AG08396 (cell line): ENCODE measurements at places on chromosomes 7 and 10.

DNA sequence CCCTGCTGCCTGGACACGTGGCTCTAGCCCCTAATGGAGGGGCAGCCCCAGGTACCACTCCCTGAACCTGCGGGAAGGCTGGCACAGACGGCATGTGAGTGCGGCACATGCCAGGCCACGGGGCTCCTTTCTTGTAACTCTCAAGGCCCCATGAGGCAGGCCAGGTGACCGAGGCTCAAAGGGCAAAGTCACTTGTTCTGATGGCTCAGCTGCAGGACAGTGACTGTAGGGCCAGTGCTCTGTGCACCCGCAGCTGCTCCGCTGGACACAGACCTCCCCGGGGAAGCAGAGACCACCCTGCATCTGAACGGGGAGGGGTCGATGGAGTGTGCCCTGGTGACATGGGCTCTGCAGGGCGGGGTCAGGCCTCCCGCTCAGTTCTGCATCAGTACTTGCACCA, 55.3 kb downstream of the PTPRE start:
- DNase-seq: no peak

- no peak for DNase-seq
Observed at GRCh38 chr7:117146059-117146458, 176.8 kb downstream of the WNT2 start.

GRCh38 chr7:144997512-144997911, 161.7 kb upstream of the TPK1 start:
- no peak for DNase-seq

- no peak for DNase-seq
Observed at GRCh38 chr10:85612378-85612775, 754.2 kb downstream of the GRID1 start.

DNA sequence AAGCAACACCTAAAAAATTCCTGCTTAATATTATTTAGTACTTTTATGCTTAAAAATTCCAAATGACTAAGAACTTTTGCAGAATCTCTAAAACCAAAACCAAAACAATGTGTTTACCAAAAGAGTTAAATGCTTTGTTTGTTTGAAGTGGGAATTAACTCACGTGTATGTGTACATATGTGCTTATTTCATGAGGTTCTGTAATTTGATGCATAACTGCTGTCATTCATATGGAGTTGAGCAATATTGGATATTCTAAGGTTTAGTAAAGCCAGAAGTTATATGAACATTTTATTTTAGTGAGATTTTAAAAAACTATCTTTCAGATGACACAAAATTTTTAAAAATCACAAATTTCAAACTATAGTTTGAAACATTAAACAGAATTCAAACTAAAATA, 157.1 kb downstream of the PIP4K2A start:
- no peak for DNase-seq

GRCh38 chr10:126277181-126277580, 111.1 kb downstream of the ADAM12 start:
- no peak for DNase-seq

GRCh38 chr7:134469622-134470021, 10.7 kb upstream of the AKR1B1 start:
- DNase-seq: no peak

GRCh38 chr10:118926903-118927302, 102.6 kb upstream of the NANOS1 start:
- no peak for DNase-seq

- no peak for DNase-seq
Observed at GRCh38 chr10:126351021-126351420, 37.3 kb downstream of the ADAM12 start.

DNA sequence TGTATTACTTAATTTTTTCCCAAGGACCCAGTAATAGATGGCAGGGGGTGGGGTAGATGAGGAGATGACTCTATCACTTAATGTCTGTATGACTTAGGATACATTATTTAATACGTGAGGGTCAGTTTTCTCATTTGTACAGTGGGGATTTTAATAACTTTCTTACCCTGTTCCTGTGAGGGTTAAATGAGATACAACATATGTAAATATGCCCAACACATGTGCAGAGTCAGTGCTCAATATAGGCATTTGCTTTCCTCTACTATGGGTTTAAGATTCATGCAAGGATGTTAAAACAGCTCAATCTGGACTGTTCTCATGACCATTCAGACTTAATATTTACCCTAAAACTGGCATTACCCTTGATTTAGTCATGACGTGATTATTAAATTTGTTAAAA, 31.2 kb downstream of the ST7 start:
- DNase-seq: no peak

GRCh38 chr7:118311121-118311836, 86.8 kb downstream of the ANKRD7 start:
- DNase-seq: no peak

- DNase-seq: no peak
Observed at GRCh38 chr7:108037741-108038140, 34.8 kb upstream of the LAMB1 start.

GRCh38 chr7:98223351-98223897, 12.2 kb downstream of the BHLHA15 start:
- no peak for DNase-seq

DNA sequence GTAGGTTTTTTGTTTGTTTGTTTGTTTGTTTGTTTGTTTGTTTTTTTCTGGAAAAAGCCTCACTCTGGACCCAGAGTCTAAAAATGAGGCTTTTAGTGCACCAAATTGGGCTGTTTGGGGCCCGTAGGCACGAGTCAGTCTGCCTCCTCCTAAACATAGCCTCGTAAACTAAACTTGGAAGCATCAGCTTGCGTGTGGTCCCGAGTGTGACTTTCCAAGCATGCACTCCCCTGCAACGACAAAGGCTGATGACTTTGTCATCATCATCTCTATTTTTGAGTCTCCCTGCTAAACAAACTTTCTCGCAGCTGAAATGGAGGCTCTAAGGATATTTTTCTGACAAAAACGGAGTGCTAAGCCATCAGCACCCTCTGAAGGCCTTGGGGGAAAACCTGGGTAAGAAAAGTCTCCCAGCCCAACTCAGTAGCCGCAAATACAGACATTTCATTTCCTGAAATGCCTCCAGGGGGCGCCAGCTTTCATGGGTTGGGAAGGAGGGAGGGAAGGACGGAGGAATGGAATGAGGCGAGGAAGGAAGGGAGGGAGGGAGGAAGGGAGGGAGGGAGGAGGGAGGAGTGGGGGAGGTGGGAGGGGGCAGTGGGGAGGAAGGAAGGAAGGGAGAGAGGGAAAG, 245.9 kb downstream of the KCNMA1 start:
- peak; percentile 73 for DNase-seq

GRCh38 chr10:79021331-79021907, 47.3 kb upstream of the ZMIZ1 start:
- no peak for DNase-seq

GRCh38 chr7:139647814-139648390, 124.4 kb downstream of the CLEC2L start:
- no peak for DNase-seq

- DNase-seq: no peak
Observed at GRCh38 chr7:148050492-148051158, 539.9 kb upstream of the C7orf33 start.

GRCh38 chr7:26688388-26688787, 176.0 kb downstream of the SKAP2 start:
- DNase-seq: no peak

DNA sequence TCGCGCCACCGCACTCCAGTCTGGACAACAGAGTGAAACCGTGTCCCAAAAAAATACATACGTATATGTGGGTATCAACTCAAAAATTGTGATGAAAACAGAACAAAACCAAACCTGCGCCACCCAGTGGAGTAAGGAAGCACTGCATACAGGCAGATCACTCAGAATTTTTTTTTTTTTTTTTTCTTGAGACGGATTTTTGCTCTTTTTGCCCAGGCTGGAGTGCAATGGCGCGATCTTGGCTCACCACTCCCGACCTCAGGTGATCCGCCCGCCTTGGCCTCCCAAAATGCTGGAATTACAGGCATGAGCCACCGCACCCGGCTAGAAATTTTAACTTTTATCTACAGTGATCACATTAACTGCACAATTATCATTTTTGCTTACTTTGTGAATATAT, 9.1 kb upstream of the TMEM236 start:
- peak; percentile 51 for DNase-seq

- DNase-seq: no peak
Observed at GRCh38 chr10:122435212-122435827, 19.1 kb upstream of the ARMS2 start.

DNA sequence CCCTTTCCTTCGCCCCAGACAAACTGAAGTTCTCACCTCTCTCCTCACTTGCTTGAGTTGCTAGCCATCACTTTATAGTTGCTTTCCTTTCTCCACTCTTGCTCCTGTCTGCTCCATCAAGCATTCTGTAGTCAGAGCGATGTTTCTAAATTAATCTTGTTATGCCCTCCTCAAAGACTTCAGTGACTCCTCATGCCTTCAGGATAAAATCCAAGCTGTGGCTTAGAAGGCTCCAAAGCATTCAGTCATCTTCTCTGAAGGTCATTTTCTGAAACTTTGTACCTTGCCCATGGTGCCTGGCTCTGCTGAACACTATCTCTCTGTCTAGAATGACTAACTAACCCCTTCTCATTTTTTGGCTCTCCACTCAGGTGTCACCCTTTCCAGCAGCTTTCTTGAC, 222.4 kb upstream of the GRB10 start:
- no peak for DNase-seq

DNA sequence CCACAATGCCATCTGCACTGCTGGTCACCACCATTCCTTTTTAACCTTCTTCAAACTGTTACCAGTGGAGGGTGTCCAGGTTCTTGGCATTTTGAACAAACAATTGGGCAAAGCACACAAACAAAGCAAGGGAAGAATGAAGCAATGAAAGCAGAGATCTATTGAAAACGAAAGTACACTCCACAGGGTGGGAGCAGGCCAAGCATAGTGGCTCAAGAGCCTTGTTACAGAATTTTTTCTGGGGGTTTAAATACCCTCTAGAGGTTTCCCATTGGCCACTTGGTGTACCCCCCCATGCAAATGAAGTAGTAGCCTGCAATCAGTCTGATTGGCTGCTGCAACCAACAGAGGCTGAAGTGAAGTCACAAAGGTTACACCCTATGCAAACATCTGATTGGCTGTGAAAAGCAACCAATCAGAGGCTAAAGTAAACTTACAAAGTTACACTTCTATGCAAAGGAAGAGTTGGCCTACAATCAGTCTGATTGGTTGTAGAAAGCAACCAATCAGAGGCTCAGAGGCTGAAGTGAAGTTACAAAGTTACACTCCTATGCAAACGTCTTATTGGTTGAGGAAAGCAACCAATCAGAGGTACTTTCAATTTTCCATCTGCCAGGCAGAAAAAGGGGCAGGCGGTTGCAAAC, 103.2 kb upstream of the WAC start:
- DNase-seq: no peak

DNA sequence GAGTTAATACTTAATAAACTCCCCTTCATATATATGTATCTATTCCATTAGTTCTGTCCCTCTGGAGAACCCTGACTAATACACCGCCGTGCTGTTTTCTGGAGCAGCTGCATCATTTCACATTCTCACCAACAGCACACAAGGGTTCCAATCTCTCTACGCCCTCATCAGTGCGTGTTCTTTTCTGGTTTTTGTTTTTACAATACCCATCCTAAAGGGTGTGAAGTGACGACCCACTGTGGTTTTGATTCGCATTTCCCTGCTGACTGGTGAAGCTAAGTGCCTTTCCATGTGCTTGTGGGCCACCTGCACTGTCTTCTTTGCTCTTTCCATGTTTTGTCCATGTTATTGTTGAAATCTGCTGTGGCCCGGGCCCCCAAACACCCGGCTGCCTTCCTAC, 11.0 kb upstream of the INSIG1 start:
- no peak for DNase-seq

DNA sequence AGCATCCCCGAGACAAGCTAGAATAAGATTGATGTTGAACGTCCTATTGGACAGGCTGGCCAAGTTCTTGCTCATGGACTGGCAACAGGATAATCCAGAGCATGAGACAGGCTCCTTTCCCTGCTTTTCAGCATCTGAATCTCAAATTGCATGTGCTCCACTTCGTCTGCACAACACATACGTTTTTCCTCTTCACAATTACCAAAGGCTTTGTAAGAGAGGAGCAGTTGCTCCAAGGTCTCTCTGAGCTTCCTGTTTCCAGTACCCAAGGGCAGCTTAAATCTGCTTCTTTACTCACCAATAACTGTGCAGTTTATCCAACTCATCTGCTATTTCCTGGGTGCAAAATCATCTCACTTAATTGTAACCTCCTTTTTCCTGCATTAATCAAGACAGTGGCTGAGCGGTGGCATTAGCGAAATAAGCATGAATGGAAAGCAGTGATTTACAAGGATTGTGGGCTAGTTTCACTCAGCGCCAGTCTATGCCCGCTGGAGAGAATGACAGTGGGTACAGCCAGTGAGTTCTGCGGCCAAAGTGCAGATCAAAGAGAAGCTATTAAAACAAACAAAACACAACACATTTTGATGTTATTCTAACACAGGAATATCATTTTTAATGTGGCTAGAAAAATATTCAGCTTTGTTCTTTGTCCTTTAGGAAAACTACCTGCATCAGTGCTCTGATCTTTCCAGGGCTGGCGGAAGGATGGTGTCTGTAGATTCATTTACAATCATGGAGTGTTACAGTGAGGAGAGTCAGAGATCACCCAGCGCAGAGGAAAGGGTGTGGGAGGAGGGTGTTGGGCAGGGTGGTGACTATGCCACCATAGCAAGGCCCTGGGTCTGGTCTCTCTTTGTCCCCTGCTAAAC, 79.8 kb downstream of the CHN2 start:
- DNase-seq: no peak

- DNase-seq: no peak
Observed at GRCh38 chr10:49474901-49475300, 64.0 kb downstream of the ERCC6 start.

DNA sequence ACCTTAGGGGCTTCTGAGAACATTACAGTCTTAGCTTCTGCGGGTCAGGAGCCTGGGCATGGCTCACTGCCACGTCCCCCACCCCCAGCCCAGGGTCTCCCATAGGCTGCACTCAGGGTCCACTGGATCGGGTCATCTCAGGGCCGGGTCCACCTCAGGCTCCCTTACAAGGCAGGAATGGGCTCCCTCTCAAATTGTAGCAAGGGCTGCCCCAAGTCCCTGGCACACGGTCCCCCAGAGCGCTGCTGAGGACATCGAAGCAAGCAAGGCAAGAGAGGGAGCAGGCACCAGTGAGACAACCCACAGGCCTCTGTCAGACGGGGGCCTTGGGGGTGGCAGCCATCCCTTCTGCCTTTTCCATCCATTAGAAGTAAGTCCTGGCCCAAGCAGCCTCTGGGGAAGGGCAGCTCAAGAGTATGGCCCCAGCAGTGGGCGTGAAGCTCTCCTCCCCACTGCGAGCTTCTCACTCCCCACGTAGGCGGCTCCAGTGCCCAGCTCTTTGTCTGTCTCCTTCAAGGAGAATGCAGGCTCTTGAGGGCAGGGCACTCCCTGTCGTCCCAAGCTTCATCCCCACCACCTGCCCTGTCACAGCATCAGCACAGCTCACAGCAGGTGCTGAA, 18.0 kb upstream of the RET start:
- DNase-seq: no peak

GRCh38 chr10:122490268-122490667, 28.9 kb downstream of the HTRA1 start:
- DNase-seq: no peak
